Activated B cell treated with CpG ODN at 0.5 μM for 24 hours (primary cell): ENCODE measurements at places on chromosomes 1 and 21.

GRCh38 chr1:17632541-17633184 lies 93.2 kb downstream of the ARHGEF10L start:
- DNase-seq = no peak

DNA sequence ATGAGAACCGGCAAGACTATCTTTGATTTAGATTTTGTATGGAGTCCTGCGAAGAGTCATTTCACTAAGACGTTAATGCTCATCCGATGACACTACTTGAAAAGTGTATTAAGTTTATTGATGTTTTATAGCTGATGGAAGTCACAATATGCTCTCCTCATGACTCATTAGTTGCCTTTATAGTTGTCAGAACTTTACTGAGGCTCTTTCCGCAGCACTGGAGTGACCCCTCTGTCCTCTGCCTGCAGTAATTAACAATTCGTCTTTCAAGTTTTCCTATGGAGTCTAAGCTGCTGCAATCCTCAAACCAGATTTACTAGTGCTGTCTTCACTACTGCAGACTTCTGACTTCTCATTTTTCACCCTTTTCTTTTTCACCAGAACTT lies 853 bp downstream of the USP16 start:
- no peak for DNase-seq

- no peak for DNase-seq
Measured at GRCh38 chr1:101314244-101314643, 77.4 kb downstream of the S1PR1 start.

GRCh38 chr21:46051821-46052675 lies 45.9 kb upstream of the COL6A2 start:
- DNase-seq = no peak

GRCh38 chr1:10773376-10773775 lies 23.1 kb downstream of the CASZ1 start:
- no peak for DNase-seq

- no peak for DNase-seq
Measured at GRCh38 chr1:230067419-230067870, 407 bp downstream of the GALNT2 start.

DNA sequence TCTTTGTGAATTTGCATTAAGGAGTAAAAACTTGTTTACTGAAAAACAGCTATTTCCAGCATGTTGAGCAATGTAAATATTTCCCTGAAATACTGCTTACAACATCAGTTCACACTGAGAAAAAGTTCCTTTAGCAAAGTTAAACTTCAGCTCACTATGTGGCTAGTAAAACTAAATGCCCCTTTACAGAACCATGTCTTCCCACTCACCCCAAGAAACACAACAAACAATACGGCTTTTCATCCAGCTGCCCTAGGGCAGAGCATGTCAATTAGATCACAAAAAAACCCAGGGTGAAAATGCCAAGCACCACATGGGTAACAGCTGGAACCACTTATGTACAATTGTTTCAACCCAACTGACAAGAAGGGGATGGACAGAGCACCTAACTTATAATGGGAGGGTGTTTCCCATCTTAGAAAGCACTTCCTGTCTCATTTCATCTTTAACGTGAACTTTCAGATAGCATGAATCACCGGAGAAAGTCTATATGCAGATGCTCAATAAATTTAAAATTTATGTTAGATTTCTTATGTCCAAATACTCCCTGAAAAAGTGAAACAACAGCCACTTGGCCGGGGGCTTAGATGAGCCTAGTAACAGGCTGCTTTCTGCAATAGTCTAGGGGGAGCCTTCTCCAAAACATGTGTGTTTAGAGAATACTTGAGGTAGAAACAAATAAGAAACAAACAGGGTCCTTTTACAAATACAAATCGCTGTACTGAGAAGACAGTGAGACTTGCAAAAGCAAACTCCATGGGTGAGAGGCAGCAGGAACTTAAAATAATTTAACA lies 6.6 kb downstream of the NID1 start:
- no peak for DNase-seq

DNA sequence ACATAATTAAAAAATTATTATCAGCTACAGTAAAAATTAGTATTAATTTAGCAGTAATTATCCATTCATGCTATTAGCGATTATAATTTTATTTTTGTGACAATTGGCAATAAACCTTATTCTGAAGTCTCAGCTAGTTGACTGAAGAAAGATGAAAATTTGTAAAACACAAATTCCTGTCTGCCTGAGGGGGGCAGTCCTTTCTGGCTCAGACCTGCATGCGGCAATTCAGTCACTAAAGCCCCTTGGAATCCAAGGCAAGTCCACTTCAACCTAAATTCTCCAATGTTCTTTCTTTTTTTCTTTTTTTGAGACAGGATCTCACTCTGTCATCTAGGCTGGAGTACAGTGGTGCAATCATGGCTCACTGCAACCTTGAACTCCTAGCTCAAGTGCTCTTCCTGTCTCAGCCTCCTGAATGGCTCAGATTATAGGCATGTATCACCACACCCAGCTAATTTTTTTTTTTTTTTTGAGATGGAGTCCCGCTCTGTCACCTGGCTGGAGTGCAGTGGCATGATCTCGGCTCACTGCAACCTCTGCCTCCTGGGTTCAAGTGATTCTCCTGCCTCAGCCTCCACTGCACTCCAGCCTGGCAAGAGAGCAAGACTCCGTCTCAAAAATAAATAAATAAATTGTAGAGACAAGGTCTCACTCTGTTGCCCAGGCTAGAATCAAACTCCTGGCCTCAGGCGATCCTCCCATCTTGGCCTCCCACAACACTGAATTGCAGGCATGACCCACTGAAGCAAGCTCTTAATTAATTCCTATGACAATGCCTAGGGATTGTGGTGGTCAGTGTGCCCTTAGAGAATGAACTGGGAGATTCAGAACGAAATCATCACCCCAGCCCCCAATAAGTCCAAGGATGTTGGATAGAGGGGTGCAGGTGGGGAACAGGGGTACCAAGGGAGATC lies 24.2 kb upstream of the ITPKB start:
- DNase-seq = no peak
